ENCODE measurements at places on chromosomes 3 and 15.

DNA sequence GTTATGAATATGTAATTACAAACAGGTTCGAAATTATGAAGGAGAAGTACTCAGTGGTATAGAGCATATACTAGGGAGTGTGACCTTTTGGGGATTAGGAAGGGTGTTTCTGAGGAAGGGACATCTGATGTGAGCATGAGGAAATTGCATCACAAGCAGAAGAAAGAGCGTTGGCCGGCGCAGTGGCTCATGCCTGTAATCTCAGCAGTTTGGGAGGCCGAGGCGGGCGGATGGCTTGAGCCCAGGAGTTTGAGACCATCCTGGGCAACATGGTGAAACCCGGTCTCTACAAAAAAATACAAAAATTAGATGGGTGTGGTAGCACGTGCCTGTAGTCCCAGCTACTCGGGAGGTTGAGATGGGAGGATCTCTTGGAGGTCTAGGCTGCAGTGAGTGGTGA lies 6.9 kb downstream of the CMTM7 start:
- DNase-seq, result no peak

DNA sequence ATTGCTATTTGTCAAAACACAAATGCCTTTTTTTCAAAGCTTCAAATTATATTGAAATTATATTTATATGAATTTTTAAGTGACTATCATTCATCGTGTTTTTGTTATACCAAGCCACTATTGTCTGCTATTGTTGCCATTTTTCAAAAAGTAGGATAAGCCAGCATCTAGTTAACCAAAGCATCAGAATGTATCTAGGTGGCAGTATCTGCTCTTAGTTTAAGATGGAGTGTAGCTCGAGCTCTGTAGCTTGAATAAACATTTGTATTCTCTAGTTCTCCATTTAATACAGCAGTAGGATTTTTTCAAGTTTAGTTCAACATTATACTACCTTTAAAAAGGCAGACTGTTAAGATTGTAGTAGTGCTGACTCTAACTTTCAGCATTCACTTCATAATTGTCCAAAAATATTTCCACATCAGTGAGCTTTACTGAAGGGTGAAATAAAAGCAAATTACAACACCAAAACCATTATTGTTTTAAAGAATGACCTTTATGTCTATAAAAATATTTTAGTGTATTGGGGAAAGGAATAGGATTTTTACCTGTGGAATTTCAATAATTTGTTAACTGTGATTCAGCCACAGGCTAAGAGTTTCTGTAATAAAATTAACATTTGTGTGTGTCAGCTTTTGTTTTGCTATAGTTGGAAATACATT lies 19.6 kb upstream of the C15orf61 start:
- peak; percentile 20 for DNase-seq

GRCh38 chr15:32733281-32733680 lies 15.5 kb downstream of the GREM1 start:
- no peak for DNase-seq

GRCh38 chr15:52749258-52749657 lies 40.9 kb downstream of the ONECUT1 start:
- DNase-seq, result no peak
